Astrocyte of the cerebellum (primary cell): ENCODE measurements at places on chromosomes 11 and 22.

GRCh38 chr22:48670731-48671130 is 1156.9 kb downstream of the BRD1 start:
- no peak for DNase-seq

- no peak for DNase-seq
These were observed 11.8 kb upstream of the FBLN1 start for GRCh38 chr22:45490836-45491235.

DNA sequence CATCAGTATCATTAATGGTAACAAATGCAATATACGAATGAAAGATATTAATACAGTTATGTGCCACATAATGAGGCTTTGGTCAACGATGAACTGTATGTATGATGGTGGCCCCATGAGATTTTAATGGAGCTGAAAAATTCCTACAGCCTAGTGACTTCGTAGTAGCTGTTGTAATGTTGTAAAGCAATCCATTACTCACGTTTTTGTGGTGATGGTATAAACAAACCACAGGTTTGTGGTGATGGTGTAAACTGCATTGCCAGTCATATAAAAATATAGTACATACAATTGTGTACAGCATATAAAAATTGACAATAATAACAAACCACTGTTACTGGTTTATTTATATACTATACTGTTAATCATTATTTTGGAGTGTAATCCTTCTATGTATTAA is 27.4 kb upstream of the GRIA4 start:
- DNase-seq: peak; percentile 4

- no peak for DNase-seq
These were observed 5.7 kb downstream of the DIXDC1 start for GRCh38 chr11:111942829-111943228.

GRCh38 chr22:45263463-45264269 is 21.1 kb upstream of the UPK3A start:
- DNase-seq: no peak

GRCh38 chr11:119712459-119713358 is 16.3 kb downstream of the NECTIN1 start:
- DNase-seq: no peak

DNA sequence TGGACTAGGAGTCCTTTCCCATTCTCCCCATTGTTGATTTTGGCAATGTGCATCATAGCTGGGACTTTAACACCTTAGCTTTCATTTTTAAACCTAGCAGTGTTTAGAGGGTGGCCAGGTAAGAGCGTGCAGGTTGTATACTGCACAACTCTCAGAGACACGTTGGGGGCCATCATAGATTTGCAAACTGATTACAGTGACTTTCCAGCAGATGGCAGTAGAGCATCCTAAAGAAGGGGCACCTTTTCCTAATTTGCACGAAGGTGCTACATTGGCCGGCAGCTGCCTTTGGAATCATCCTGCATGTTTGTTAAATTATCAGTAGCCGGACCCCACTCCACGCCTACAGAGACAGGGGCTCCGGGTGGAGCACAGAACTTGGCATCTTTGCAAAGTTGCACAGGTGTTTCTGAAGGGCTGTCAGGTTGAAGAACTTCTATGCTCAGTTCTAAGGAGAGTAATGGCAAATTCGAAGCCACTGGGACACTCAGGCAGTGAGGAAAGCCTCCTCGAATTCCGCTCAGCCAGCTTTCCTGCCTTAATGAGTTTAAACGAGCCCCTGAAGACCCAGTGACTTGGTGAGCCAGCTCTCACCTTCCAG is 7.7 kb downstream of the LHFPL7 start:
- DNase-seq: peak; percentile 24

DNA sequence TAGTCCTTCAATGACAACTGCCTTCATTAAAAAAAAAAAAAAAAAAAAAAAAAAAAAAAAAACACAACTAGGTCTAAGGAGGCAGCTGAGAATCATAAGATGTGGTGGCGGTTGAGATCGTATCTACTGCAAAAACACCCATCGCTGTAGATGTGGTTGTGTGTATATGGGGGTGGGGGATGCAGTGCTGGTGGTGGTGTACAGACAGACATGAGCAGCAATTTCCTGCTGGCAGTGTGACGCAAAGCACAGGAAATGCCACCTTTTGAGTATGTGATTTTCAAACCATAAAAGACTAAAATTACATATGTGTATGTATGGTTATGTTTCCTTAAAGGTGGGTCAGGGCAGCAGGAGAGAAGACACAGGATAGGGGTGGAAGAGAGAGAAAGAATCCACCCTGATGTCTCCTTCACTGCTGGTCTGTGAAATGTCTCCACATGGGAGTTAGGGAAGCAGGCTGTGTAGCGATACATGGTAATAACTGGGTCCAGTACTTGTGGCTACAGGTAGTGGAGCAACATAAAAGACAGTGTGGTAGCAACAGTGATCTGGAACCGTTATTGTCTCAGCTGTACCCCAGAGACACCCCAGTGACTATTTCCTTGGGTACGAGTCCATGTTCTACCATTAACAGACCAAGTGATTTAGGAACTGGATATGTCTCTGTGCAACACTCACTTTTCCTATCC is 57.9 kb downstream of the SYTL2 start:
- DNase-seq: no peak

DNA sequence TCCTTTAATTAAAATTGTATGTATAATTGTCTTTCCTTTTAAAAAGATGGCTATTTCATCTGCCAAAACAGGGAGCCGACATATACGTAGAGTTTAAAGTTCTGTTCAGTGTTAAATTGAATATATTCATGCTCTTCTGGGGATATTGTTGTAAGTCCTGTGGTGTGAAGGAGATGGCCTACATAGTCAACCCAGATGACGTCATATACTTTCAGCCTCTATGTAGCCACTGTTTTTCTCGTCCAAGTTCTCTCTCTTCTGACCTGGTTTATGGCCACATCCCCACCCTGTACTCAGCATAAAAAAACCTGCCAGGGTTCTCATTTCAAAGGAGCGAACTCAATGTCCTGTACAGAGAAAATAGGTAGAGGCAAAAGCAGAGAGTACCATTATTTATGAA is 509.4 kb upstream of the ARHGAP42 start:
- DNase-seq: no peak

DNA sequence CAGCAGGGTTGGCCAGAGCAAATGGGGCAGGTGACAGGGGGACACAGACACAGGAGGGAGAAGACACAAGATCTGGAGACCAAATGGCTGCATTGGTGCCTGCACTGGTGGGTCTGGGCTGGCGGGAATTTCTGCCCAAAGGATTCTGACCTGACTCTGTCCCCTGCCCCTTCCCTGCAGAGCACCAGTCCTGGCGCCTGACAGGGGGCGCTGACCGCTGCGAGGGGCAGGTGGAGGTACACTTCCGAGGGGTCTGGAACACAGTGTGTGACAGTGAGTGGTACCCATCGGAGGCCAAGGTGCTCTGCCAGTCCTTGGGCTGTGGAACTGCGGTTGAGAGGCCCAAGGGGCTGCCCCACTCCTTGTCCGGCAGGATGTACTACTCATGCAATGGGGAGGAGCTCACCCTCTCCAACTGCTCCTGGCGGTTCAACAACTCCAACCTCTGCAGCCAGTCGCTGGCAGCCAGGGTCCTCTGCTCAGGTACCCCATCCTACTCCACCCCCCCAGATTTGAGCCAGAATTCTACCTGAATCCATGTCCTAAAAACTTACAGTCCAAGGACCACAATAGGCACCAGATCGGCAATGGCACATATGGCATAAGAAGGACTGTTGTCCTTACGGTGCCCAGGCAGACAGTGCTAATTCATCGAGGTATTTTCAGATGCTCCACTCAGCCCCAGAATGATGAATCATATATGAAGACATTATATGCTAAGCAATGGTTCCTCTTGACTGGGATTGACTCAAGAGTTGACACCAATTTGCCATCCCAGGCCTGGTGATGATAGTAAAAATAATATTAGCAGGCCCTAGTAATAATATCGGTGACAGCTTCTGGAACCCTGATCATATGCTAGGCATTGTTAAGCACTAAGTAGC is 38.2 kb downstream of the CD6 start:
- no peak for DNase-seq

GRCh38 chr11:70705097-70705496 is 306.8 kb downstream of the CTTN start:
- DNase-seq: no peak

DNA sequence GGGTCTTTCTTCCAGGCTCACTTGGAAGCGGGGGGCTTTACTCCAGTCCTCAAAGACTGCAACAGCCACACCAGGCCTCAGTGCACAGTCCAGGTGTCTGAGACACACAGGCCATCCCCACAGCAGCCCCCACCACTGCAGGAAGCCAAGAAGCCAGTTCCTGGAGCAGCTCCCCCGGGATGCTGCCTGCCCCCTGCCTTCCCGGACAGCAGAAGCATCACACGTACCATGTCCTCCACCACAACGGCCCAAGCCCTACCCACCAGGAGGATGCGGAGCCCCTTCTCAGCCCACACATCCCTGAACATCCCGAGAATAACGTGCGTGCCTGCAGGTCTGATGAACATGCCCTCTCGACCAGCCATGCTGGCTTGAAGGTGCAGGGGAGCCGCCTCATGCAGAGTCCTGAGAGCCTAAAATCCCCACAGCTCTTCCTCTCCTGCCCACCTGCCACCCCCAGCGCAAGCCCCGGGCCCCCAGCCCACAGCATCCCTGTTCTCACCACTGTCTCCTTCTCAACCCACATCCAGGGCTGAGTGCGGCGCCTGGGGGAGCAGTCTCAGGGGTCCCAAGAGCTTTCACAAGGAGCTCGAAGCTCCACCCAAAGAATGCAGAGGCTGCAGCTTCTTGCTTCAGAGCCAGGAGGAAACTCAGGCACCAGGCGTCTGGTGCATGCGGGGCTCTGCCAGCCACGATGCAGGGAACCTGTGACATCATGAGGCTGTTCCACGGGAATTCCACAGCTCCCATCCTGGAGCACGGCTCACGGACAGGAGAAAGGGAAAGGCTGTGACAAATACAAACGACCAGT is 209.6 kb downstream of the BRD1 start:
- no peak for DNase-seq

DNA sequence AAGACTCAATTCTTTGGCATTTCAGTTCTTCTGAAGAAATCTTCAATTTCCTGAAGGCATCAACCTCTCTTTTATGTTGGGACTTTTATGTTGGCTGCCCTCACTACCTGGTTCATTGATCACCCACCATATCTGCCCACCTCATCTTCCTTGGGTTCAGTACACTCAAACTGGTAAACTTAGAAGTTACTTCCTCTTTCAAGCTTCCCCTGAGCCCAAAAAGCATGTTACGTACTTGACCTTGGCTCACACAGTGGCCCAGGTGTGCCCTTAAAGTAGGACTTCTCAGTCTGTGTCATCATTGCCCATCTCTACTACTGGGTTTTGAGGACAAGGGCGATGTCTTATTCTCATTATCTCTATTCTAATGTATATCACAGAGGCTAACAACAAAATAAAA is 86.1 kb downstream of the GRIA4 start:
- DNase-seq: no peak

GRCh38 chr11:122813894-122814270 is 24.4 kb upstream of the CRTAM start:
- DNase-seq: no peak

- DNase-seq: peak; percentile 82
These were observed 161.6 kb upstream of the BDNF start for GRCh38 chr11:27861706-27862430.

- no peak for DNase-seq
These were observed 94.6 kb upstream of the CD82 start for GRCh38 chr11:44470854-44471253.

GRCh38 chr11:16605389-16605893 is 133.0 kb upstream of the C11orf58 start:
- DNase-seq: no peak

GRCh38 chr11:97163631-97164191 is 773.9 kb downstream of the JRKL start:
- no peak for DNase-seq

DNA sequence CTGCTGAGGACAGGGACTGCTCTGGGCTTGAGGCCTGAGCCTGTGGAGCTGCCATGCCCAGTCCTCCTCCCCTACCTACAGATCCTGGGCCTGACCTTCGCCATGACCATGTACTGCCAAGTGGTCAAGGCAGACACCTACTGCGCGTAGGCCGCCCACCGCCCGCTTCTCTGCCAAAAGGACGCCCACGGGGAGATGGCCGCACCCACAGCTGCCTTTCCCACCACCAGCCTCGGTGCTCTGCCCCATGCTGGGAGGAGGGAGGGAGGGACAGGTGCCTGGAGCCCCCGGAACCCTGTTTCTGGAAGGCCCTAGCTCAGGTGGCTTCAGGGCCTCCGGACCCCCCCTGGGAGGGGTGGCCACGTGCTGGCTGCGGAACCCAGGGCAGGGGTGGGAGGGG is 23.8 kb downstream of the TSPAN4 start:
- no peak for DNase-seq

GRCh38 chr11:129308241-129308865 is 67.3 kb upstream of the BARX2 start:
- no peak for DNase-seq

DNA sequence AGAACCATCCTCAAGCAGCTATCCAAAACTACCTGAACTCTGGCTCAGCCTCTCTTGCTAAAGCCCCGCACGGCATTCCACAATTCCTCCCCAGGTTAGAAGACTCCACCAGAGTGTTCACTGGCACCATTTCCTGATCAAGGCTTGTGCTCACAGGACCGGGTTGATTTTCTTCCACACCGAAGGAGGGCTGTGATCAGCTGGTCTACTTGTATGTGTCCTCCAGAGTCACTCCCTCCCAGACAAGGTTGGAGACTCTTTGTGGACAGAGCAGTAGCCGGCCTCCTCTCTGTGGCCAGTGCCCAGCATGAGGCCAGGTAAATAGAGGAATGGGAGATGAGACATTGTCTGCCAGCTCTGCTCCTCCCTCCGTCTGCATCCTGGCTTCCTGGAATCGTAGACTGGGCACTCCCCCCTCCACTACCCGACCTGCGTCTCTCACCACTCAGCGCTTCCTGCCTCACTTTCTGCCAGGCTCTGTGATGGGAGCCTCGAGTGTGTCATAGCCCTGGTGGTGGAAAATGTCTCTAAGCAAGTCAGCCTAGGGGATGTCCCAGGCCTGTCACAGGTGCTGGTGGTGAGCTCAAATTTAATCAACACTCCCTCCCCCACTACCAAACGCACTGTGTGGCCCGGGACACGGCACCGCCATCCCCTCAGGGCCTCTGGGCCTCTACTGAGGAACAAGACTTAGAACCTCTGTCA is 12.5 kb upstream of the TMPRSS6 start:
- no peak for DNase-seq

- no peak for DNase-seq
These were observed 789 bp downstream of the SPECC1L start for GRCh38 chr22:24271386-24271854.

DNA sequence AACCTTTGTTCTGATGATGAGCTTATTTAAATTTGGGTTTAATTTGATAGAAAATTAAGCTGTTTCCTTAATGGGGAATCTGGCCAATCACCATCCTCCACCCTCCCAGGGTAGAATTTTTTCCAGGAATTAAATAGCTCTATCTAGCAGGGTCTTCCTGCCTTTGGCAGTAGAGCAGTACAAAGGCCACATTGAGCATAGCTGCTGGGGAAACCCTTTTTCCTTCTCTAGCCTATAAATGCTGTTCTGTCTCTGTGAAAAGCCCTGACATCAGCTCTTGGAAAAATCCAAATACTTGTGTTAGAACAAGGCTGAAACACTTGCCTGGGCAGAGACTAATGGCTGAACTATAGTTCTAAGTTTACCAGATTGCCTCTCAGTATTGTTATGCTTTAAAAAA is 55.1 kb downstream of the ARHGEF12 start:
- DNase-seq: no peak
